ENCODE measurements at places on chromosomes 1 and 21. TPM values are rescaled to one million over a fixed set of nuclear protein-coding genes. Genes with fewer than 3 reads are reported as not detected.

DNA sequence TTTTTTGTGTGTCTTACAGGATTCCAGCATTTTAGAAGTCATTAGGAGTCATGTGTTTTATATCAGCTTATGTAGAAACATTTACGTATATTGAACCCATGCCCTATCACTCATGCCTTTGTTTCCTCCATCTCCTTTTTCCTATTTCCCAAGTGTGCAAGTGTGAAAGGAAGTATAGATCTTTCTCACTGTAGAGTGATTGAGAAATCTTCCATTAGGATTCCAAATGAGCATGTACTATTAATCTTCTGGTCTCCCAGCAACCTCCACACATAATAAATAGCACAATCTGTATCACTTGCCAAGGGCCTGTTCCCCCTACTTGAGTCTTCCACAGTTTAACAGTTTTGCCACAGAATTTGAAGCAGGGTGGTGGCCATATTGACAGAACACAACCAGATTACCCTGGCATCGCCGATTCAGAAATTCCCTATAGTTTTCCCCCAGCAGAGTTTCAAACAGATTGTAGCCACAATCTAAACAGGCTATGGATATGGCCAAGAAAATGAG, 1052.8 kb downstream of the TTLL7 start:
- no peak for DNase-seq

DNA sequence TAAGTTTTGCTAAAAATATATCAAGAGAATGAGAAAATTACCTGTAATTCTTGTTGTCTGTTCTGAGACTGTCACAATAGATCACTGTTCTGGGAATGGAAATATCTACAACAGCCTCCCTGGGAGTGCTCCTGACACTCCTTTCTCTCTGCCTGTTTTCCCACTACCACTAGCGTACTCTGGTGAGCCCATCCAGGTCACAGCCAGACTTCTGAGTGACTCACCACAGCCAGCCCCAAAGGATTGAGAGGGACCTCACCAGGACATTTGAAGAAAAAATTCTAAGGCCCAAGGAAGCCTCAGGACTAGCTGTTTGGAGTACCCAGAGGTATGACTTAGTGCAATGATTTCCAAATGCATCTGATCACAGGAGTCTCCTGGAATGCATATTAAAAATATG, 39.0 kb upstream of the TADA1 start:
- DNase-seq: no peak

DNA sequence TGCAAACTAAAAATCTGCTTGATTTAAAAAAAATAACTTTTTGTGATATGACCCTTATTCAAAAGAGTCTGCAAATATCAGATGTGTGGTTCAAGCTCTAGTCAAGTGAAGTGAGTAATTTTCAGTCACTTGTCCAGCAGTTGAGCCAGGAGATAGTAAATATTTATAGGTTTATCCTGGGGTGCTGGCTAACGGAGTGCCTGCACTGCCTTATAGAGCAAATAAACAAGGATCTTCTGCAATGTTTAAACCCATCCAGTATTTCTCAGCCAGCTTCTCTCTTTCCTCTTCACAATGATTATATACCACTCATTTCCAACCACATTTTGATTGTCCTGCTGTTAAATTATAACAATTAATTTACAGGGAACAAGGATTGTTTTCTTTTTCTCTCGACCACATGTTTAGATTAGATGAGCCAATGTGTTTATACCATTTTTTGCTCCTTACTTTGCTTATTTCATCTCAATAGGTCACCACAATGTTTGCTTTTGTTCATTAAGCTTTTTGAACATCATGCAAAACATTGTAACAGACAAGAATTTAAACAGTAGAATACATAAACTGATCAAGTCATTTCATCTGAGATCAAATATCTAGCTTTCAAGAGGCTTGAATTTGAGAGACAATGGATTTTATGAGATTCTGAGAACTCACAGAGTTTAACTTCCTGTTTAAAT, 60.3 kb upstream of the GREM2 start:
- DNase-seq: no peak

GRCh38 chr1:63828322-63829044, 54.7 kb downstream of the ROR1 start:
- no peak for DNase-seq

- DNase-seq: peak; percentile 78
Measured at GRCh38 chr1:219875860-219876259, 52.5 kb downstream of the SLC30A10 start.

- no peak for DNase-seq
Measured at GRCh38 chr1:63307196-63307794, 15.1 kb upstream of the FOXD3 start.

DNA sequence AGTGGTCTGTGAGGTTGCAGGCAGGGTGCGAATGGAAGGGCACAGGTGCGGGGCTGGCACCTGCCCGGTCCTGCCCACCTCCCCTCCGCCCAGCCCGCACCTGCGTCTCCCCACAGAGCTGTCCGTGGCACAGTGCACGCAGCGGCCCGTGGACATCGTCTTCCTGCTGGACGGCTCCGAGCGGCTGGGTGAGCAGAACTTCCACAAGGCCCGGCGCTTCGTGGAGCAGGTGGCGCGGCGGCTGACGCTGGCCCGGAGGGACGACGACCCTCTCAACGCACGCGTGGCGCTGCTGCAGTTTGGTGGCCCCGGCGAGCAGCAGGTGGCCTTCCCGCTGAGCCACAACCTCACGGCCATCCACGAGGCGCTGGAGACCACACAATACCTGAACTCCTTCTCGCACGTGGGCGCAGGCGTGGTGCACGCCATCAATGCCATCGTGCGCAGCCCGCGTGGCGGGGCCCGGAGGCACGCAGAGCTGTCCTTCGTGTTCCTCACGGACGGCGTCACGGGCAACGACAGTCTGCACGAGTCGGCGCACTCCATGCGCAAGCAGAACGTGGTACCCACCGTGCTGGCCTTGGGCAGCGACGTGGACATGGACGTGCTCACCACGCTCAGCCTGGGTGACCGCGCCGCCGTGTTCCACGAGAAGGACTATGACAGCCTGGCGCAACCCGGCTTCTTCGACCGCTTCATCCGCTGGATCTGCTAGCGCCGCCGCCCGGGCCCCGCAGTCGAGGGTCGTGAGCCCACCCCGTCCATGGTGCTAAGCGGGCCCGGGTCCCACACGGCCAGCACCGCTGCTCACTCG, 23.3 kb downstream of the FTCD start:
- no peak for DNase-seq

GRCh38 chr1:203267912-203268311, 37.4 kb upstream of the BTG2 start:
- no peak for DNase-seq

DNA sequence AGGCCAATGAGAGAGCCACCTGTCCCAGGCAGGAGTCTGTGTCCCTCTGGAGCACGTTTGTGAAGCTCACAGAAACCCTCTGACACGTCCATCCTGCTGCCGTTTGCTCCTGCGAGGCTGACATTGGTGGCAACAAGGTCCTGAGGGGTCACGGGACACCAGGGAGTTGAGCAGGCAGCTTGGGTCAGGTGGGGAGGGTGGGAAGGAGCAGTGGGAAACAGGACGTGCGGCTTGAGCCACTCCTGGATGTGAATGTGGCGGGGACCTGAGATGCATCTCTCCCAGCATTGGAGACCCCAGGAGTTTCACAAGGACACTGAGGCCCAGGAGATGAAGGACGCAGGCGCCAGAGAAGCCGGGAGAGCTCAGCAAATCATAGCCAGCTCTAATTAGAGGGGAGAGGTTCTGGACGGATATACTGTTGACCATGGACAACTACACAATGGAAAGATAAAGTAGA, 149.0 kb downstream of the PEX14 start:
- DNase-seq: no peak

DNA sequence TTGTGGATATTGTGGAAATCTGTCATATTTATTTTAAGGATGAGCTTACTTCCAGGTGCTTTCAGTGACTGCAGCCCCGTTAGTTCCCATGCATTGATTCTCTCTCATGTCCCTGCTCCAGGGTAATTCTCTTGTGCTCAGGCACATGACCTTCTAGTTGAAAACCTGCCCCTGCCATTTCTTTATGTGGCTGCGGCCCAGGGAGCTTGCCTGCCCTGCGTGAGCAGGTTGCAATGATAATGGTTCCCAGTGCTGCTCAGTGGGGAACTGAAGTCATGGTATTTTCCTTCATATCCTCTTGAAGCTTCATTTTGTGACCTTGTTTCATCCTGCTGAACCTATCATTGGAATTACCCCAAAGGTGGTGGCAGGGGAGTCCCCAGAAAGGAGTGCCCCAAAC, 229.8 kb downstream of the DISC1 start:
- no peak for DNase-seq

DNA sequence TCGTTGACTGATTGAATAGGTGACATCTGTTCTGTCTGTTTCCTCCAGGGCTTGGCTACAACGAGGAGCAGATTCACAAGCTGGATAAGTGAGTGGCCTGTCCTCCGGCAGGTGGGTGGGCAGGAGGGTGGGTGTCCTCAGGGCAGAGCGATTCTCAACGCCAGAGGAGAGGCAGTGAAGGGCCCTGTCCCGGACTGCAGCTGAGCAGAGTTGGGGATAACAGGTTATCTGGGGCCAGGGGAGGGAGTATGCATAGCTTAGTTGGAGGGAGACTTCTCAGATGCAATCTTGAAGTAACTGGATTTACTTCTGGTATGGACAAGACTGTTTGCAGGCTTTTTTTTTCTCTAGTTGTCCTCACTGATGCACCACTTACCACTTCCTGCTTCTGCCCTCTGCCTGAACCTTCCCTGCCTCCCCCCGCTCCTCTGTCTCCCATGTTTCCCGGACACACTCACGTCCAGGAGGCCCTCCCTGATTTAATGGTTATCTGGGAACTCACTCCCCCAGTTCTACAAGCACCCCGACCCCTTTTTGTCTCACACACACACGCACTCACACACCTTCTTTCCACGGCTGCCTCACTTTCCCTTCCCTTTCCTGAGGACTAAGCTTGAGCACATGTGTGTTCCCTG, 16.4 kb upstream of the RASSF5 start:
- no peak for DNase-seq

DNA sequence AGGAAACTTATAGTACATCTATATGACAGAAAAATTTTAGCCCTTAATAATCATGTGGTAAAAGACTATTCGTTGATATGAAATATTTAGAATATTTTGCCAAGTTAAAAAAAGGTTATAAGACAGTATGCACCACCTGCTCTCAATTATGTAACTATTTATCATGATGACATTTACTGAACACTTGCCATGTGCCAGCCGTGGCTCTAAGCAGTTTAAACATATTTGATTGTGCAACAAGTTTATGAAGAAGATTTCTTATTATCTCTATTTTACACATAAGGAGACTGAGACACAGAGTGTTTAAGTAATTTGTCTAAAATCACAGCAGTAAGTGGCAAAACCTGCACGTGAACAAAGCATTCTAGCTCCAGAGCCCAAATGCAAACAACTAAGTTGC, 199.3 kb upstream of the JUN start:
- DNase-seq: no peak

DNA sequence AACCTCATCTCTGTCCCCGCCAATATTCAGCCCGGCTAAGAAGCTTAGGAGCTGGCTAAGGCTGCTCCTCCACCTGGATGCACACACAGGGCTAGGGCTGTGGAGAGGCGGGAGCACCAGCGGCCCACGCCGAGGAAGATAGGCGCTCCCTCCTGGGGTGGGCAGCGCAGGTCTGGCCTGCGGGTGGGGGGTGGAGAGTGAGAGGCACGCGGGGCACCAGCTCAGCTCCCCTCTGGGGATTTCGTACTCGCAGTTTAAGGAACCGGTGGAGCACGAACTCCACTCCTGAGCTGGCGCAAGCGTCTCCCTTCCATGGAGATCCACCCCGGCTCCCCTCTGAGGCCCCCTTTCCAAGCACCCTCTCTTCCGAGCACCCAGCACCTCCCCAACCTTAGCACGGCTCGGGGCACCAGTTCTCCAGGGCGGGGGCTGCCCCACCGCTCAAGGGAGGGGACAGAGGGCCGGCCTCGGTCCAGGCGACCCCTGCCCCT, 433 bp upstream of the KAZN start:
- DNase-seq: no peak

DNA sequence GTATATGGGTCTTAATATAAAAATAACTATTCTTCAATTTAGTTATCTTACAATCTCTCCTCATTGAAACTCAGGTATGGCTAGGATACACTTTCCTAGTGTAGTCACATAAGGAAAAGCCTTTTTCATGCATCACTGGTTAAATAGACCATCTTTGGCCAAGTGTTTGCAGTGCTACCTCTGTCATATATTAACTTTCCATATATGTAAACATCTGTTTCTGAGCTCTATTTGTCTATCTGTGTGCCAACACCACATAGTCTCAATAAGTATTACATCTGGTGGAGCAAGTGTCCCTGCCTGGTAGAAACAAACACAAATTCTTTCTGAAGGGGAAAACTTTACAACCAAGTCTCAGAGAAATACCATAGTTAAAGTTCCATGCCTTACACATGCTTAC, 134.6 kb downstream of the TSEN15 start:
- DNase-seq: no peak

GRCh38 chr21:45048968-45049367, 25.4 kb upstream of the ADARB1 start:
- no peak for DNase-seq

GRCh38 chr1:36135330-36135667, 10.3 kb upstream of the COL8A2 start:
- DNase-seq: no peak

GRCh38 chr1:81424061-81424460, 376.7 kb upstream of the ADGRL2 start:
- no peak for DNase-seq

- DNase-seq: no peak
Measured at GRCh38 chr1:26961826-26962225, 1.6 kb upstream of the KDF1 start.

DNA sequence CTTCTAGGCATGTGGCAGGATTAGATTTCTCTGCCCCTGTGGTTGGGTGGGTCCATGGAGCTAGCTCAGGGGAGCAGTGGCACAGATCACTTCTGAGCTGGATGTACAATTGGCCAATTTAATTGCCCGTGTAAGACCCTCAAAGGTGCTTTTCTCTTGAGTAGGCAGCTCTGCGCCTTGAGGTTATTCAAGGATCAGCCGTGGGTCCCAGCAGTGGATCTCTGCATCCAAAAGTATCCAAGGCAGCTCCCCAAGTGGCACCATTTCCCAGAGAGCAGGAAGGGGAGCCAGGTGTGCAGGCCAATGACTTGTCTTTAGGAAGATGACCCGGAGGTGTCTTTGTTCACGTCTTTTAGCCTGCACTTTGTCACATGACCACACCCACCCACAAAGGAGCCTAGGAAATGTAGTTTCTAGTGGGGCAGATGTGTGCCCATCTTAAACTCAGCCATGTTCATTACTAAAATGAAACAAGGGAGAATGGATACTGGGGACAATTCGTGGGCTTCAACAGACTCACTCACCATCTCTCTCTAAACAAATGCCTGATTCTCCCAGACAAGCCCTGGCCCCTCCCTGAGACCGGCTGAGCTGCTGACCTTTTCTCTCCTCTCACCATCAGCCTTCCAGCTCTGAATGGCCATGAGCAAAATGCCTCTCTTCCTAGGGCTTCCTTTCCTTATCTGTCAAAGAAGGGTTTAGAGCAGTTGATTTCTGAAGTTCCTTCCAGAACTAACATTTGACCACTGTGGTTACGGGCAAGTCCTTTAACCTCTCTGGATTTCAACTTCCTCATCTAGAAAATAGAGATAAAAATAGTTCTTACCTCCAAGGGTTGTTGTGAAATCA, 41.4 kb upstream of the TENT5C start:
- DNase-seq: no peak

UTS2 gene
- total RNA-seq: not detected

ATP1A2 gene
- 4.8 TPM for total RNA-seq

SLC30A10 gene
- 18.9 TPM for total RNA-seq

OR11L1 gene
- not detected for total RNA-seq

DENND2C gene
- 17.3 TPM for total RNA-seq

AP4B1 gene
- total RNA-seq: 36.5 TPM

ZNF593OS gene
- not detected for total RNA-seq

FHAD1 gene
- not detected for total RNA-seq

OR14K1 gene
- total RNA-seq: not detected

CCDC185 gene
- not detected for total RNA-seq

ST6GALNAC3 gene
- 3.5 TPM for total RNA-seq

Data from Peyer's patch (tissue), 4 donors.